ENCODE measurements at places on chromosomes 5 and 9. TPM values are rescaled to one million over a fixed set of nuclear protein-coding genes. Genes with fewer than 3 reads are reported as not detected.

The ADGRD2 gene
- total RNA-seq, result not detected

- DNase-seq, result peak; percentile 32
Observed at GRCh38 chr5:72842816-72843215, 26.4 kb downstream of the TNPO1 start.

DNA sequence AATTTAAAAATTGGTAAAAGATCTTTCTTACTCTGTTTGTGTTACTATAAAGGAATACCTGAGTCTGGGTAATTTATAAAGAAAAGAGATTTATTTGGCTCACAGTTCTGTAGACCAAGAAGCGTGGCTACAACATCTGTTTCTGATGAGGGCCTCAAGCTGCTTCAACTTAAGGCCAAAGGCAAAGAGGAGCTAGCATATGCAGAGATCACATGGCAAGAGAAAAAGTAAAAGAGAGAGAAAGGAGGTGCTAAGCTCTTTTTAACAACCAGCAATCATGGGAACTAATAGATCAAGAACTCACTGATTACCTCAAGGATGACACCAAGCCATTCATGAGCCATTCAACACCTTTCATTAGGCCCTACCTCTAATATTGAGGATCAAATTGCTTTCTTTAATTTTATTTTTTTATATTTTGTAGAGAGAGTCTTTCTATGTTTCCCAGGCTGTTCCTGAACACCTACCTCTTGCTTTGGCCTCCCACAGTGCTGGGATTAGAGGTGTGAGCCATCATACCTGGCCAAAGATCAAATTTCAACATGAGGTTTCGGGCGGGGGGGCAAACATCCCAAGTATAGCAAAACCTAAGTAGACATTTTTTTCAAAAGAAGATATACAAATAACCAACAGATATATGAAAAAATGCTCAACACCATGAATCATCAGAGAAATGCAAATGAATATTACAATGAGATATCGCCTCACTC, 16.0 kb upstream of the SHC3 start:
- DNase-seq, result no peak

- no peak for DNase-seq
Observed at GRCh38 chr9:12968093-12968492, 193.3 kb downstream of the LURAP1L start.

GRCh38 chr5:153714798-153715197, 224.3 kb downstream of the GRIA1 start:
- peak; percentile 41 for DNase-seq

DNA sequence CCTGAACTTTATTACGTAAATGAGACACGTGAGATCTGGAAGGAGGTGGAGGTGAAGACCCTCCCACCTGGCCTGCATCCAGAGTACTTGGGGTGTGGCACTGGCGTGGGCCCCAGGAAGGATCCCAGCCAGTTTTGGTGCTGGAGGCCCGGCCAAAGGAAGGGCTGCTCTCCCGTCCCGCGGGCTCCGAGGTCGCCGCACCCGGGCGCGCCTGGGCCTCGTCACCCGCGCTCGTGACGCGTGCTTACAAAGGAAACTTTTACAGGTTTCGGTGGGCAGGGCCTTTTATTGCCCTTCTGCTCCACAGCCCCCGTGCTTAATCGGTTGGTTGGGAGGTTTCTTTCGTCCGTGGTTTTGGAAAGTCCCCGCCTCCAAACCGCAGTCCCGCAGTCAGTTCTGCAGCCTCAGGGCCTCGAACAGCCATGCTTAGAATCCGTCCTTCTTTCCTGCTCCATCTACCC, 29.2 kb downstream of the CDKN2A start:
- peak; percentile 53 for DNase-seq

DNA sequence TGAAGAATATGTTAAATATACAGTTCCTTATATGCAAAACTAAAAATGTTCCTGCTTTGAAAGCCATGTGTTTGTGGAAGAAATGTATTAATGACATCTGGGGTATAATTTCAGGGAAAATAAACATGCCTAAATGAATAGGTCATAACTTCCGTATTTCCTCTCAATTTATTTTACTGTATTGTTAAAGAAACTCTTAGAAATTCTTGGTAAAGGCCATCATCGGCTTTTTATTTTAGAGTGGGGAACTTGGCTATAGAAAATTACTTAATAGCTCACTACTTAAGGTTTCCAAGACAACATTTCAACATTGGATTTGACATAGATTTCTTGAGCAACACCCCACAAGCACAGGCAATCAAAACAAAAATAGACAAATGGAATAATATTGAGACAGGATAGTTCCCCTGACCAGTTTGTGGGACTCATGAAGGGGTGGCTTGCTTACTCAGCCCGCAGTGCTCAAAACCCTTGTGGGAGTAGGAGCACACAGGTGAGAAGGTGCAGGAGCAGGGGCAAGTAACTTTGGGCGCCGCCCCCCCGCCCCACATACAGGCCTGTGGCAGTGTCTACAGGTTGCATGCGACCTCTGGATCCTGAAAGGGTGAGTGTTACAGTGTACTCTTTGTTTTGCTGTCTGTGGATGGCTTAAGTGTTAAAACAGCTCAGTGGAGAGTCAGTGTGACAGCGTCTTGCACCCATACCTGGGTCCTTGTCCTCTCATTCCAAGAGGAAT, 891.4 kb upstream of the C9orf72 start:
- no peak for DNase-seq

DNA sequence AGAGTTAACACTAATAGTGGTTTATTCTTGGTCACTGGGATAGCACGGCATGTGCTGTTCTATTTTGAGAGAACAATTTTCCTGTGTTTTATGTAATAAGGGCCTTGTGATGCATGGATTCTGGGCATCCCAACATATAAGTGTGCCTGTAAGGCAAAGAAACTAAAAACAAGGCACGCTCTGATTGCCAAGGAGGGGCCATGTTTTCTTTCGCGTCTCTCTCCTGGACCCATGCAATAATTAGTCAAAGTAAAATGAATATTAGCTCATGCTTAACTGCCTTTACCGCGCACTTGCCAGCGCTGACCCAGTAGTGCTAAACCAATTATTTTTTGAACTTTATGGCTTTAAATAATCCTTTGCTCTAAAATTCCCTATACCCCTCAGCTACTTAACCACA, 140.9 kb downstream of the PSAT1 start:
- DNase-seq, result no peak

DNA sequence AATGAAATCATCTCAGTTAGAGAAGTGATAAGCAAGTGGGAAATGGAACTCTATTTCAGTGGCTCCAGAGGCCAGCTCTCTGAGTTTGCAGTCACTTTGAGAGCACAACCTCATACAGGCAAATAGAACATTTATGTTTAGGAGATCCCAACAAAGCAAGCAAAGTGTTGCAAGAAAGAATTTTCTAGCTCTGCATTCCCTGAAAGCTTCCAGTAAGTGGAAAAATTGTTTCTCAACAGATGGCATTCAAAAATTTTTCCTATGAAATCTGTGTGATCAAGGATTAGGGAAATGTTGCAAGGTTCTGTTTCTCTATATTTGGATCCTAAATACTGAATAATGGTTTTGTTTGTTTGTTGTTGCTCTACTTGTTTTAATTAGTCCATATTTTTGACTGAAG, 764.2 kb upstream of the ZNF608 start:
- DNase-seq, result no peak

Data from astrocyte (in vitro differentiated cells and primary cell).